ENCODE measurements at places on chromosomes 13 and 19. TPM values are rescaled to one million over a fixed set of nuclear protein-coding genes. Genes with fewer than 3 reads are reported as not detected.
A peak's percentile ranks its signal among the peaks of the same experiment; 100 is the strongest.

GRCh38 chr13:30418717-30419459, 3.4 kb upstream of the UBE2L5 start:
- DNase-seq, result no peak

DNA sequence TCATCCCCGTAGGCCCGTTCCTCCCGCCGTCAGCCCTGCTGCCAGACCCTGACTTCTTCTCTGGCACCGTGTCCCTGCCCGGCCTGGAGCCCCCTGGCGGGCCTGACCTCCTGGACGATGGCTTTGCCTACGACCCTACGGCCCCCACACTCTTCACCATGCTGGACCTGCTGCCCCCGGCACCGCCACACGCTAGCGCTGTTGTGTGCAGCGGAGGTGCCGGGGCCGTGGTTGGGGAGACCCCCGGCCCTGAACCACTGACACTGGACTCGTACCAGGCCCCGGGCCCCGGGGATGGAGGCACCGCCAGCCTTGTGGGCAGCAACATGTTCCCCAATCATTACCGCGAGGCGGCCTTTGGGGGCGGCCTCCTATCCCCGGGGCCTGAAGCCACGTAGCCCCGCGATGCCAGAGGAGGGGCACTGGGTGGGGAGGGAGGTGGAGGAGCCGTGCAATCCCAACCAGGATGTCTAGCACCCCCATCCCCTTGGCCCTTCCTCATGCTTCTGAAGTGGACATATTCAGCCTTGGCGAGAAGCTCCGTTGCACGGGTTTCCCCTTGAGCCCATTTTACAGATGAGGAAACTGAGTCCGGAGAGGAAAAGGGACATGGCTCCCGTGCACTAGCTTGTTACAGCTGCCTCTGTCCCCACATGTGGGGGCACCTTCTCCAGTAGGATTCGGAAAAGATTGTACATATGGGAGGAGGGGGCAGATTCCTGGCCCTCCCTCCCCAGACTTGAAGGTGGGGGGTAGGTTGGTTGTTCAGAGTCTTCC, 1.3 kb upstream of the CLASRP start:
- DNase-seq, result no peak

DNA sequence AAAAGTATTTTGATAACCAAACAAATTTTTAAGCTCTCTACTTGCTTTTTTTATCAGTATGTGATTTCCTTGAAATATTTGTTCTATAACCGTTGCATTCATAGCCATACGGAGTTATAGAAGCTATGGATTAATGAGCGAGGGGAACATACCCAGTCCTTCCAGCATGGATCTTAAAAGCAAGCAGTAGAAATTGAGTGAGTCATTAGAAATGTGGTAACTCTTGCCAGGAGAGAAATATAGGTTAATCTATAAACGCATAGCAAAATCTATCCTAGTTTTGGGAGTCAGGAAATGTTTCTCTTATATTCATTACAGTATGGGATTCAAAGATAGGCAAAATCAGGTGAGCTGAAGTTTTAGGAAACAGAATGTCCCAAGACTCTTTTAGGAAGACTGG, 507.4 kb downstream of the DACH1 start:
- peak; percentile 9 for DNase-seq

GRCh38 chr19:54426291-54426931, 11.1 kb downstream of the TTYH1 start:
- no peak for DNase-seq

DNA sequence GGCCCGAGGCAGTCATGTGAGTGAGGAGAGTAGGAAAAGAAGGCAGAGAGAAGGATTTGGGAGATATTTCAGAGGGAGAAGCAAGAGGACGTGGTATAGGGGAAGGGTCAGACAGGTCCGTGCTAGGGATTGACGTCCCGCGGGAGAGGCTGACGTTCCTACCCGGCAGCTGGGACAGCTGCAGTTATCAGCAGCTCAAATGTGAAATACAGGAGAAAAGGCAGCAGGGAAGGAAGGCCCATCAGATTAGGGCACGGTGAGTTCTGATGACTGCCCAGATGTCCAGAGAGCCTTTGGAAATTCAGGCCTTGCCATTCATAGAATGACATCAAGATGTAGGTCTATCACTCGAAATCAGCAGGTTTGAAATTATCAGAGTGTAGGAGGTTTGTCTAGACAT, 88.4 kb downstream of the IRS2 start:
- DNase-seq, result no peak

DNA sequence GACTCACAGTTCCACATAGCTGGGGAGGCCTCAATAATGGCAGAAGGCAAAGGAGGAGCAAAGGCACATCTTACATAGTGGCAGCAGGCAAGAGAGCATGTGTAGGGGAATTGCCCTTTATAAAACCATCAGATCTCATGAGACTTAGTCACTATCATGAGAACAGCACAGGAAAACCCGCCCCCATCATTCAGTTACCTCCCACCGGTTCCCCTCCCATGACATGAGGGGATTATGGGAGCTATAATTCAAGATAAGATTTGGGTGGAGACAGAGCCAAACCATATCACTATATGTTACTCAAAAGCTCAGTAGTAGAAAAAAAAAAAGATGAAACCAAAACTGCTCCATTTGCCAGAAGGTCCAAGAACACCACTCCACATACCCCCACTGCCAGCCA, 58.5 kb downstream of the DNAJC15 start:
- DNase-seq, result no peak

- no peak for DNase-seq
Observed at GRCh38 chr13:112178769-112179168, 111.8 kb downstream of the SOX1 start.

- DNase-seq, result no peak
Observed at GRCh38 chr13:77861741-77862140, 56.9 kb downstream of the EDNRB start.

DNA sequence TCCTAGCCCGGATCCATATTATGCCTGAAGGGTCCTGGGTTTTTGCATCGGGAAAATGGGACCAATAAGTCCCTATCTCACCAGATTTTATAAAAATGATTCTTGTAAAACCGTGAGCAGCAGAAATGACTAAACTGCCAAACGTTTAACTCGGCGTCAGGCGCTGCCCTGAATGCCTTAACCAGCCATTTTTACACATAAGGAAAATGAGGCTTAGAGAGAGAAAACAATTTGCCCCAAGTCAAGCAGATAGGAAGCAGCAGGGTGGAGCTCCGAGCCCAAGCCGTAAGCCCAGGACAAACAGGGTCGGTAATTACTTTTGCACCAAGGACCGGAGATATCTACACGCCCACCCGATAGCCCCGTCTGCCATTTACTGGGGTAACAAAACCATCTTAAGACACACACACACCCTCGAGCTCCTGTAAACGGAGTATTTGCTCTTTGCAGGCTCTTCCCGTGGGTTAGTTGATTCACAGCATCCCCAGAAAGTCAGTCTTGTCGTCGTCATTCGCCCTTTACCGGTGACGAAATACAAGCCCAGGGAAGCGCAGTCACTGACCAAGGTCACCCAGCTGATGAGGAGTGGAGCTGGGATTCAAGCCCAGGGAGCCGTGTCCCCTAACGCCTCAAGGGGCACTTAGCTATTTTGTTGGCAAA, 16.0 kb upstream of the MRI1 start:
- DNase-seq, result peak; percentile 42

DNA sequence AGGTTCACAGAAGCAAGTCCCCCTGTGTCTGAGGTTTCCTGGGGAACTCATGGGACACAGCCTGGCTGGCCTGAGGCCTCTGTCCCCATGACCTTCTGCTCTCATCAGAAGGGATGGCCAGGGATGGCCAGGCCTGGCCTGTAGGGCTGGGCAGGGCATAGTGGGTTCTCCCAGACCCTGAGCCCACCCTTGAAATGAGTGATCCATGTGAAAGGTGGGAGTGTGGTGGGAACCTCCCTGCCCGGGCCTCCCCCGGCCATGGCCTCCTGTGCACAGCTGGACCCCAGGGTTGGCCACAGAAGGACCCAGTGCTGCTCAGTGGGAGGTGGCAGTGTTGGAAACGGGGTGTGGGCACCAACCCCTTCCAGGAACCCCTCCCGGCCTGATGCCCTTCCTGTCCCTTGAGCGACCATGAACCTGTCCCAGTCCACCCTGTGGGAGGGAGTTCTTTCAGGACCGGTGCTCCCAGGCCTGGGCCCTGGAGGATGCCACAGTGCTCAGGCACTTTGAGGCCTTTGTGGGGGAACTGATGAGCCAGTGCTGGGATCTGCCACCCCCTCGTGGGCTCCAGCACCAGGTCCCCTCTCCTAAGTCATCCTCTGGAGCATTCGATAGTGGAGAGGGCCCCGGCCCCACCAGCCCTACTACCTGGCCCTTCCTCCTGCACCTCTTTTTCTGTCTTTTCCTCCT, 15.5 kb upstream of the ZNF14 start:
- DNase-seq, result no peak

GRCh38 chr19:48394331-48395169, 1.1 kb downstream of the GRIN2D start:
- DNase-seq, result no peak

DNA sequence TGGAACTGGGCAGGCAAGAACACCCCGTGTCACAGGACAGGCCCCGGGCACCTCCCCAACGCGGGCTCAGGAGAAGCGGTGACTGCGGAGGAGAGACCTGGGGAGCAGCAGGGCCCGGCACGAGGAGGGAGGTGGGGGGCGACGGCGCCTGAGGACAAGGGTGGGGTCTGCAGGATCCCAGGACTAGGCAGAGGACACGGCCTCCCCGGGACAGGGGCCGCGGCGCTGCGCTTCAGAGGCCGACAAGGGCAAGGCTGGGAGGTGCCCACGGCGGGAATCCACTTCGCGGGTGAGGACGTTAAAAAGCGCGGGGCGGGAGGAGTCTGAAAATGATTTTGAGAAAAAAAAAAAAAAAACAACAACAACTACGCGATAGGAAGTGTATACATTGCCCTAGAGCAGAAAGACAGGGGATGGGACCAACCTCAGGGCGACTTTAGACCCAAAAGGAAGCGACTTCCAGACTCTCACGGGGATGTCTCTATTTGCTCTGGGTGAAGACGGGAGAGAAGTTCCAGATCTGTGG, 44.9 kb downstream of the ZNF611 start:
- DNase-seq, result peak; percentile 42

DNA sequence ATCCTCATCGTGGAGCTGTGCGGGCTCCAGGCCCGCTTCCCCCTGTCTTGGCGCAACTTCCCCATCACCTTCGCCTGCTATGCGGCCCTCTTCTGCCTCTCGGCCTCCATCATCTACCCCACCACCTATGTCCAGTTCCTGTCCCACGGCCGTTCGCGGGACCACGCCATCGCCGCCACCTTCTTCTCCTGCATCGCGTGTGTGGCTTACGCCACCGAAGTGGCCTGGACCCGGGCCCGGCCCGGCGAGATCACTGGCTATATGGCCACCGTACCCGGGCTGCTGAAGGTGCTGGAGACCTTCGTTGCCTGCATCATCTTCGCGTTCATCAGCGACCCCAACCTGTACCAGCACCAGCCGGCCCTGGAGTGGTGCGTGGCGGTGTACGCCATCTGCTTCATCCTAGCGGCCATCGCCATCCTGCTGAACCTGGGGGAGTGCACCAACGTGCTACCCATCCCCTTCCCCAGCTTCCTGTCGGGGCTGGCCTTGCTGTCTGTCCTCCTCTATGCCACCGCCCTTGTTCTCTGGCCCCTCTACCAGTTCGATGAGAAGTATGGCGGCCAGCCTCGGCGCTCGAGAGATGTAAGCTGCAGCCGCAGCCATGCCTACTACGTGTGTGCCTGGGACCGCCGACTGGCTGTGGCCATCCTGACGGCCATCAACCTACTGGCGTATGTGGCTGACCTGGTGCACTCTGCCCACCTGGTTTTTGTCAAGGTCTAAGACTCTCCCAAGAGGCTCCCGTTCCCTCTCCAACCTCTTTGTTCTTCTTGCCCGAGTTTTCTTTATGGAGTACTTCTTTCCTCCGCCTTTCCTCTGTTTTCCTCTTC, 6.3 kb downstream of the MYADM start:
- DNase-seq, result no peak

- DNase-seq, result no peak
Observed at GRCh38 chr13:44333950-44334655, 39.5 kb upstream of the SERP2 start.

DNA sequence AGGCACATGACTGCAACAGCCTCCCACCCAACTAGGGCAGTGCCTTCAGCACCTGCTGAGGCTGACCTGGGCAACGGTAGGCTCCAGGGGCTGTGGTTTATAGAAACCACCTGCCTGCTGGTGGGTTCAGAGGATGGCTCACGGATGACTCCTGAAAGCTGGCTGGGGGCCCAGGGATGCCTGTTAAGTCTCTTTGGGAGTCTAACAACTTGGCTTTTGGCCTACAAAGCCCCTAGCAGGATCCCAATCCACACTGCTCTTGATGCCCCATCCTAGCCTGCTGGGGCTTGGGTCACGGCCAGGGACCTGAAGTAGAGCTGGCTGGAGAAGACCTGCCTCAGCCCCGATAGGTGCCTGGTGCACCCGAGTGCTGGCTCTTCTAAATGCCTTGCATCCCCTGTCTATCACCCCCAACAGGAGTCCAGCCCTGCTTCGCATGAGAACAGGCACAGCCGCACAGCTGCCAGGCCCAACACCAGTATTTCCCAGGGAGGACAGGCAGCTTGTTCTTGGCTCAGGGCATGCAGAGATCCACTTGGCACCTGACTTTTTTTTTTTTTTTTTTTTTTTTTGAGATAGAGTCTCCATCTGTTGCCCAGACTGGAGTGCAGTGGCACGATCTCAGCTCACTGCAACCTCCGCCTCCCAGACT, 9.1 kb upstream of the EPHX3 start:
- DNase-seq, result no peak

- no peak for DNase-seq
Observed at GRCh38 chr13:31890946-31891345, 140.6 kb upstream of the FRY start.

GRCh38 chr13:52356327-52356726, 49.6 kb downstream of the THSD1 start:
- DNase-seq, result no peak

GRCh38 chr13:76379341-76380105, 506.7 kb downstream of the KCTD12 start:
- no peak for DNase-seq

The KL gene
- total RNA-seq, result 0.12 TPM

The MVB12A gene
- 58.1 TPM for total RNA-seq

The B3GNT8 gene
- total RNA-seq, result 7.6 TPM

The PMIS2 gene
- total RNA-seq, result not detected

The ZNF878 gene
- total RNA-seq, result not detected

The SELENOV gene
- not detected for total RNA-seq

The DHPS gene
- total RNA-seq, result 77.4 TPM

The GSX1 gene
- not detected for total RNA-seq

The SRRM5 gene
- 0.32 TPM for total RNA-seq

All from endothelial cell of umbilical vein (primary cell).